ENCODE measurements at places on chromosomes 6 and 20. TPM values are rescaled to one million over a fixed set of nuclear protein-coding genes. Genes with fewer than 3 reads are reported as not detected.
A peak's percentile ranks its signal among the peaks of the same experiment; 100 is the strongest.

GRCh38 chr6:74597266-74597665 is 608.6 kb downstream of the COL12A1 start:
- DNase-seq: no peak

Gene EFHC1
- total RNA-seq: 25.6 TPM

DNA sequence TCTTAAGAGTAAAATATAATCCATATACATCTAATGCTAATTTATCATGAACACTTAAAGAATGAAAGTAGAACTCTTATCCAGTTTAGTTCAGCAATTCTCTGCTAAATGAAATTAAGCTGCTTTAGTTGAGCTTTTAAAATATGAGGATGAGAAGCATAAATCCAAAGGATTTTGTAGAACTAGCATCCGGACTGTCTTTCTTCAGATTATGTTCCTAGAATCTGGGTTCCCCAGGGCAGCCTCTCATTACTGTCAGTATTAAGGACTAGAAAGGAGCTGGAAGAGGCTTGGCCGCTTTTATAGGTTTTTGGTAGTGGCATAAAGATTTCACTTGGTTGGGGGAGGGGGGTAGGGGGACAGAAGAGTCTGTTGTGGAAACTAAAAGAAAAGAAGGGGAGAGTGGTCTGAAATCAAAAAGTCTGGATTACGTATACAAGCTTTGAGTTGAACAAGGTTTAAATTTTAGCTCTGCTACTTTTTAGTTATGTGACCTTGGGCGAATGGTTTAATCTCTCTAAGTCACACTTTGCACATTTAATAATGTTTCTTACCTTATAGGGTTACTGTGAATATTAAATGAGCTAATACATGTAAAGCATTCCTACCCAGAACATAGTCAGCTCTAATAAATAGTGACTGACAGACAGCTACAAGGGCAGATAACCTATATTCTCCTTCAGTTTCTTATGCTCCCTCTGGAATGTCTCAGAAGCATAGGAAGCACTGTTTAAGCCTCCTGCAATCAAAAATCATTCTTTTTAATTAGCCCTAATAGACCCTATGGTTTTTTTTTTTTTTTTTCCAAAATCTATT is 3.7 kb downstream of the SGK1 start:
- no peak for DNase-seq

DNA sequence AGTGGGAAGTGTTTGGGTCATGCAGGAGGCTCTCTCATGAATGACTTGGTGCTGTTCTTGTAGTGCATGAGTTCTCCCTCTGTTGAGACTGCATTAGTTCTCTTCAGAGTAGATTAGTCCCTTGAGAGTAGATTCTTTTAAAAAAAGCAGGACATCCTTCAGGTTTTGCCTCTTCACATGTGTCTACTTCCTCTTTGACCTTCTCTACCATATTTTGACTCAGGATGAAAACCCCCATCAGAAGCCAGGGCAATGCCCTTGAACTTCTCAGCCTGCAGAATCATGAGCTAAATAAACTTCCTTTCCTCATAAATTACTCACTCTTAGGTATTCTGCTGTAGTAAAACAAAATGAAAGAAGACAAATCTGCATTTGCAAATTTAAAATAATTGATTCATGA is 170.3 kb downstream of the CD109 start:
- no peak for DNase-seq

DNA sequence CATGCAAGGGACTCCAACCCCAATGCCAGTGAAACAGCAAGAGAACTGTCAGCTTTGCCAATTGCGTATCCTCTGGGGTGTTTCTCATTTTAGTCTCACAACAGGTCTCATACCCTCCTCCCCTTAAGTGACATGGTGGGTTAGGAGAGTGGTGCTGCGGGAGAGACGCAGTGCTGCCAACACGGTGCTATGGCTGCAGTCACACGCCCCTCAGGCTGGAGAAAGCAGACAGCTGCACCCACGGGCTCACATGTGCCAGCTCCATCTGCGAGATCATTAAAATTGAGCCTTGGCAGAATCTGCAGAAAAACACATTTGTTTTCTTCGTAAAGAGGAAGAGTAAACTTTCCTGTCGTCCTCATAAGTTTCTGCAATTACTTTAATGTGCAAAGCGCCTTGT is 114.7 kb downstream of the ANKRD60 start:
- no peak for DNase-seq

- DNase-seq: no peak
Measured at GRCh38 chr6:119043265-119043664, 35.2 kb downstream of the FAM184A start.

GRCh38 chr6:110856296-110856695 is 18.3 kb upstream of the AMD1 start:
- DNase-seq: no peak

- DNase-seq: no peak
Measured at GRCh38 chr6:54910431-54910884, 63.9 kb downstream of the FAM83B start.

Gene OXT
- total RNA-seq: not detected

DNA sequence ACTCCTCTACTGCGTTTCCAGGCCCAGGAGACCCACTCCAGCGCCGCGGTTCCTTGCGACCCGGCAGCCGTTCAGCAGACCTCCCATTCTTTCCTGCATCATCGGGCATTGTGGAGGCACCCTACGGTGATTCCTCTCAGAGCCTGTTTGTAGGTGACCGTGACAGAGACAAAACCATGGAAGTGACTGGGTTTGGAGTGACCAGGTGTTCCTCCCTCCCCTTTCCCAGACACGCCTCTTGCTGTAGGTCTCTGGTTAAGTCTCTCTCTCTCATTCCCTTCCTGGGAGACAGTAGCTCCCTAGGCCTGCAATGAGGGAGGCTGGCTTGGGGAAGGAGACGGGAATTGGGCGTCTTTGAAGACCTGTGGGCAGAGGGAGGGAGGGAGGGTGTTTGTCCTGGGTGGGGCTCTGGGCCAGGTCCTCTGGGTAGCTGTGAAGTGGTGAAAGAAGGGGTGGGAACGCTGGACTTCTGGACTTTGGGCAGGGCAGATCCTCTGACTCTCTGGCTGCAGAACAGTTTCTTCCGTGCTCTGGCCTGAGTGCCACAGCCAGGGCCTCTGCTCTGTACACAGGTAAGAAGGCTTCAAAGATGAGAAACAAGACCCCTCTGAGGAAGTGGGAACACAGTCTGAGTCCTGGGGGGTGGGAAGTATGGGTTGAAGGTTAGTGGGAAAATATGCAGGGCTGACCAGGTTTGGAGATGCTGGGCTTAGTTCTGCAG is 763 bp downstream of the KLC4 start:
- no peak for DNase-seq

Gene DEFB132
- total RNA-seq: not detected

DNA sequence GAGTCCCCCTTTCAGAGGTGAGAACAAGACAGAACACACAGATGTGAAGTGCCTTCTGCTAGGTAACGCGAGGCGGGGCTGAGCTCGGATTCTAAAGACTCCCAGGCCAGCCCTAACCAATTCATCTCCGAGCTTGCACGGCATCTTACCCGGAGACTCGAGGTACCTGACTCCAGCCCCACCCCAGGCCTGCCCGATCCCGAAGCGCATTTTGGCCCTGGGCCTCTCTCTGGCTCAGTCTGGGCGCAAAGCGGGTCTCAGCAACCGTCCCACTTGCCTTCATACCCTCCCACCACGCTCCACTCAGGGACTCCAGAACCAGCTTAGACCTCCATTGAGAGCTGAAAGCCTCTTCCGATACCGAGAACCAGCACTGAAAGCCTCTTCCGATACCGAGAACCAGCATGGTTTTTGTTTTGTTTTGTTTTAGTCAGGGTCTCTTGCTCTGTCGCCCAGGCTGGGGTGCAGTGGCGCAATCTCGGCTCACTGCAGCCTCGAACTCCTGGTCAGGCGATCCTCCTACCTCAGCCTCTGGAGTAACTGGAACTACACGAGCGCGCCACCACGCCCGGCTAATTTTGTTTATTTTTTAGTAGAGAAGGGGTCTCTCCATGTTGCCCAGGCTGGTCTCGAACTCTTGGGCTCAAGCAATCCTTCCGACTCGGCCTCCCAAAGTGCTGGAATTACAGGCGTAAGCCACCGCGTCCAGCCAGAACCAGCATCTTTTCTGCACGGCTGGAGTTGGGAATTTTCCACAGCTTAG is 557 bp upstream of the DYNLRB1 start:
- DNase-seq: peak; percentile 77

GRCh38 chr20:47781632-47782031 is 3.6 kb downstream of the SULF2 start:
- no peak for DNase-seq

Gene UNC93A
- not detected for total RNA-seq

GRCh38 chr20:44209686-44210405 is 725 bp downstream of the OSER1 start:
- DNase-seq: no peak

GRCh38 chr20:49187851-49188641 is at the start of gene STAU1:
Gene STAU1 (minus strand): TSS chr20:49188334. CDS start chr20:49166201, 22,133 bp downstream.
- peak; percentile 96 for DNase-seq

- no peak for DNase-seq
Measured at GRCh38 chr6:156928126-156928525, 150.9 kb downstream of the ARID1B start.

Gene SH3BGRL2
- 47.2 TPM for total RNA-seq

GRCh38 chr6:40713002-40713719 is 126.0 kb upstream of the LRFN2 start:
- DNase-seq: no peak

Gene ME1
- 3.5 TPM for total RNA-seq

GRCh38 chr20:36856195-36856594 is 19.7 kb upstream of the TLDC2 start:
- DNase-seq: no peak

DNA sequence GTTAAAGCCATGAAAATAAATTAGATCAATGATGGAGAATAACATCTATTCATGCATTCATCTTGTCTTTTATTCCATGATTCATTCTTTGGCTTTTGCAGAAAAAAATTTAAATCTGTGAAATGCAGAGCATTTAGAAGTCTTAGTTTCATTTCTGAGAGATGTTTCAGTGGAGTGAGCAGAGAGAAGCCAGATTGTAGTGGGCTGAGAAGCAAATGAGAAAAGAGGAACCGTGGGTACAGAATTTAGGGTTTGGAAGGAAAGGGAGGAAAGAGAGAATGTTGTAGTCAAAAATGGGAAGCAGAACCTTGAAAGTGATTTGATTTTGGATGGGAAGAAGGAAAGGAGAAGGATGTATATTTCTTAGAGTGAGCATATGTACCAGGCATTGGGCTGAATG is 260.3 kb upstream of the MAN1A1 start:
- no peak for DNase-seq

Gene KCNK5
- 0.71 TPM for total RNA-seq

Gene OTOR
- total RNA-seq: not detected

Gene HDGFL1
- not detected for total RNA-seq

Gene PRPH2
- total RNA-seq: not detected

Data from glutamatergic neuron (in vitro differentiated cells).